Naive thymus-derived CD4-positive, alpha-beta T cell (primary cell): ENCODE measurements at places on chromosomes 12 and 14. TPM values are rescaled to one million over a fixed set of nuclear protein-coding genes. Genes with fewer than 3 reads are reported as not detected.

The GPR132 gene
- total RNA-seq = 58.7 TPM

DNA sequence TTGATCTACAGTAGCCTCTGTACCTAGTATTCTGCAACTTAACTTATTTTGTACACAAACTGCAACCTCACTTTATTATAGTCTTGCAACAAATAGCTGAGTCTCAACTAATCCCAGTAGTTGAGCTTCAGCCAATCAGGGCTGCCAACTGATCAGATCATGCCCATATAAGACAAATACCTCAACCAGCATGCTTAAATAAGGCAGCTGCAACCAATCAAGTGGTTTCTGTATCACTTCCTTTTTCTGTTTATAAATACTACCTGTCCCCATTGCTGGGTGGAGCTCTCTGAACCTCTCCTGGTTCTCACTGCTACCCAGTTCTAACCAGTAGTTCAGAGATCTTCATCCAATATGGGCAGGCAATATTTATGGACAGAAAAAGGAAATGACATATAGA is 248.5 kb upstream of the FBXO33 start:
- no peak for DNase-seq

The HOXC9 gene
- not detected for total RNA-seq

- DNase-seq = no peak
These were observed 60.4 kb downstream of the B4GALNT3 start for GRCh38 chr12:520119-520518.

DNA sequence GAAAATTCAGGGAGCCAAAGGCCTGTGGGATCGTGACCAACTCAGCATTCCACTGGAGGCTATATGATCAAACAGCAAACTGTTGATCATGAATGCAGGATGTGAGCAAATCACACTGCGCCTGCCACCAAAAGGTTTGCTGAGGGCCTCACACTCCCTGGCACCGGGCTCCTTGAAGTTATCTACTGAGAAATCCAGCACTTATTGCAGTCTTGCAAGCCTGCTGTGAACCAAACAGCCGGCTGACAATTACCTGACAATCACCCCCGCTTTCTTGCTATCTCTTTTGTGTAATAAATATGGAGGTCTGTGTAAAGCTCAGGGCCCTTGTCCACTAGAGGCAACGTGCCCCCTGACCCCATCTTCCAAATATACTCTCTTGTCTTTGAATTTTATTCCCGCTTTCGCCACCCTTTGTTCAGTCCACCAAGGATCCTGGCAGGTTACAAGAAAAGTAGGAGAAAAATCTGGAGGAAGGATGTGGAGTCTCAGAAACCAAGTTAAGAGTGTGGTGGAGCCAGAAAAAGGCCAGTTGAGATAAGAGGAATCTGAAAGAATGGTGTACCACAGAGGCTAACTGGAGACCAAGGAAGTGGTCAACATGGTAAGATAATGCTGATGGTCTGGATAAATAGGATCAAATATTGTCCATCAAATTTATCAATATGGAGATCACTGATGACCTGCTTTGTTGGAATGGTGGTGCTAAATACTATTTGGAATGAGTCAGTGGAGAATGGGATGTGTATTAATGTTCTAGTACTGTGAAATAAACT is 229.2 kb downstream of the ALX1 start:
- no peak for DNase-seq

DNA sequence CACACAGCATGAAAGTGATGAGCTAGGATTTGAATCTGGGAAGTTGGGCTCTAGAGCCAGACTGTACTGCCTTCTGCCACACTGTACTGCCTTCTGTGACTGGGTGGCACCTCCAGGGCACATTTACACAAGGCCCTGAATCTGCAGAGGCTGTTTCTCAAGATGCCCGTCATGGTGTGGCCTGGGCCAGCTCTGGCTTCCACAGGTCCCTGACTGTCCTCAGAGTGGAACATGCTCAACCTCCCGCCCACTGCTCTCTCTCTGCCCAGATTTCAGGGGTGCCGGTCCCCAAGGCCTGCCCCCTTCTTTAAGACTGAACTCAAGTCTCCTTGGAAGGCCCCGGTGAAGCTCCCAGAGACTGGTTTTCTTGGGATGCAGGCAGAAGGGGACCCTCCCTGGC is 50.2 kb downstream of the C14orf132 start:
- no peak for DNase-seq

DNA sequence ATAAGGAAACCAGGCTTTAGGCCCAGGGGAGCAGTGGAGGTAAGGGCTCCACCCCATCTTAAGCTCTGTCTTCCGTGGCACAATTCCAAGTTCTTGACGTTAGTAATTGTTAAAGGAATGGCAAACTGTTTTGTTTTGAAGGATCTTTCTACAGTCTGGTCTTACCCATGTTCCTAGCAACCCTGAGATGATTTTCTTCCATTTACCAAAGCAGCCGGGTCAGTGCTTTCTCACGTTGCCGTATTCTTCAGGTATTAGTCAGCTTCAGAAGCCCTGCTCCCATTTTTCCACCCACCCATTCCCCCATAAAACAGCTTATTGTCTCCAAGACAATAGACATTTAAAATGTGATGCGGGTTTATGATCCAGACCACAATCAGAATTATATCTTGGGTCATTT is 10.3 kb downstream of the NRIP2 start:
- DNase-seq = no peak

The COX14 gene
- 49.4 TPM for total RNA-seq

DNA sequence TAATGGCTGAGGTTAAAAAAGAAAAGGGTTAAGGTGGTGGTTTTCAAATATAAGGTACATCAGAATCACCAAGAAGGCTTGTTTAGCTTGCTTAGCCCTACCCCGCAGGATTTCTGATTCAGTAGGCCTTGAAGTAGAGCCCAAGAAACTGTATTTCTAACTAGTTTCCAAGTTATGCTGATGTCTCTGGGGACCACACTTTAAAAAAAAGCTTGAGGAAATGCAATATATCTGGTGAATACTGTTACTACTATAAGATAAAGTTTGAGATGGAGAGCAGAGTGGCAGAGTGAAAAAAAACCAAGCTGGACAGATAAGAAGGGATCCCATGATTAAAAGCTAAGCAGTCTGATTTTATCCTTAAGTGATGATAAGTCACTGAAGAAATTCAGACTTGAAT is 18.3 kb upstream of the GXYLT1 start:
- no peak for DNase-seq

The SERPINA1 gene
- total RNA-seq = 0.31 and 0.44 TPM in 2 replicates

- no peak for DNase-seq
These were observed 862 bp upstream of the HOTAIR start for GRCh38 chr12:53975479-53976152.
